ENCODE measurements at places on chromosomes 7 and 10.

- DNase-seq, result no peak
Observed at GRCh38 chr7:100504887-100505611, 21.3 kb downstream of the NYAP1 start.

DNA sequence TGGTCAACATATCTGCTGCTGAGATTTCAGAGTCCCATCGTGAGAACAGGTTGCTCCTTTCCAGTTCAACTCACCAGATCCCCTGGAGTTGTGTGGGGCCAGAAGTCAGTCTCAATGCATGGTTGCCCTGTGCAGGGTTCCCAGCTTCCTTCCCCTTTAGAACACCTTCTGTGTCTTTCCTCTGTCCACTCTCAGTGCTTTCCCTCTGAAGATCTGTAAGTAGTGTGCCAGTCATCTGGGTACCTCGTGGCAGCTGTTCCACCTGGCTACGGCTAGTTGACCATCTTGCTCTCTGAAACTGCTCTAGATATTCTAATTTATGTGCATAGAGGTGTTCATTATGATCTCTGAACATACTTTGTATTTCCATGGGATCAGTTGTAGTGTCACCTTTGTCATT is 36.1 kb upstream of the PRSS37 start:
- no peak for DNase-seq

- no peak for DNase-seq
Observed at GRCh38 chr7:81415181-81415580, 354.7 kb downstream of the HGF start.

GRCh38 chr7:76262683-76263402 is 39.6 kb upstream of the HSPB1 start:
- peak; percentile 23 for DNase-seq

DNA sequence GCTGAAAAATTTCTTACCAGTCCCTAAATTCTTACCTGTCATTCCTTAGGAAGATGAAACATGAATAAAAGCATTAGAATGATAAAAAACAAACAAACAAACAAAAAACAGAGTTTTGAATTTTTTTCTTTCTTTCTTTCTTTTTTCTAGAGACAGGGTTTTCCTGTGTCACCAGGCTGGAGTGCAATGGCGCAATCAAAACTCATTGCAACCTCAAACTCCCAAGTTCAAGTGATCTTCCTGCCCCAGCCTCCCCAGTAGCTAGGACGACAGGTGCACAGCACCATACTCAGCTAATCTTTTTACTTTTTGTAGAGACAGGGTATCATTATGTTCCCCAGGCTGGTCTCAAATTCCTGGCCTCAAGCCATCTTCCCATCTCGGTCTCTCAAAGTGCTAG is 26.5 kb downstream of the NT5C2 start:
- DNase-seq, result no peak

GRCh38 chr10:120138689-120139088 is 246.2 kb downstream of the SEC23IP start:
- DNase-seq, result no peak

GRCh38 chr10:35552650-35553342 is 52.3 kb upstream of the GJD4 start:
- DNase-seq, result no peak

DNA sequence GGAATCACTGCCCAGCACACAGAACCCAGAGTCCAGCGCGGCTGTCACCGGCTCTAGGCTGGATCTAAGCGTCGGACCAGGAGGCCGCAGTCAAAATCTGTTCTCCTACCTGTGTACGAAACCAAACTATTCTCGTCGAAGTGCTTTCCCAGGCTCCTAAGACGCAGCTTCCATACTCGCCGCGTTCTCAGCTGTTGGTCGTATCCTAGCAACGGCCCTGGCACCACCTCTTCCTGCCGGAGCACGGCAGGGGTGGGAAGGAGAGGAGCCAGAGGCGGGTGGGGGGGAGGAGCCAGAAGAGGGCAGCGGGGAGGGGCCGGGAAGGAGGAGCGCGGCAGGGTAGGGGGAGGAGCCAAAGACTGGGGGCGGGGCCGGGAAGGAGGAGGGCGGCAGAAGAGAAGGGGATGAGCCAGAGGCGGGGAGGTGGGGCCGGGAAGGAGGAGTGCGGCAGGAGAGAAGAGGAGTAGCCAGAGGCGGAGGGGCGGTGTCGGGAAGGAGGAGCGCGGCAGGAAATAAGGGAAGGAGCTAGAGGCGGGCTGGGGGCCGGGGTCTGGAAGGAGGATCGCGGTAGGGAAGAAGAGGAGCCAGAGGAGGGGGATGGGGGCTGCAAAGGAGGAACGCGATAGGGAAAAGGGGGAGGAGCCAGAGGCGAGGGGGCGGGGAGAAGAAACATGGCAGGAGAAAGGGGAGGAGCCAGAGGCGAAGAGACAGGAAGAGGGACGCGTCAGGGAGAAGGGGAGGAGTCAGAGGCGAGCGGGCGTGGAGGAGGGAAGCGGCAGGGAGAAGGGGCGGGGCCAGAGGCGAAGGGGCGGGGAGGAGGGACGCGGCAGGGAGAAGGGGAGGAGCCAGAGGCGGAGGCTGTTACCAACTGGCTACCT is at the start of gene IQUB:
Gene IQUB, minus strand, starts transcription at position 213 of the 878 bp plus-strand sequence. CDS start 22,255 bp downstream, outside the sequence.
- peak; percentile 94 for DNase-seq

- DNase-seq, result no peak
Observed at GRCh38 chr7:127535546-127536393, 49.6 kb downstream of the GCC1 start.

DNA sequence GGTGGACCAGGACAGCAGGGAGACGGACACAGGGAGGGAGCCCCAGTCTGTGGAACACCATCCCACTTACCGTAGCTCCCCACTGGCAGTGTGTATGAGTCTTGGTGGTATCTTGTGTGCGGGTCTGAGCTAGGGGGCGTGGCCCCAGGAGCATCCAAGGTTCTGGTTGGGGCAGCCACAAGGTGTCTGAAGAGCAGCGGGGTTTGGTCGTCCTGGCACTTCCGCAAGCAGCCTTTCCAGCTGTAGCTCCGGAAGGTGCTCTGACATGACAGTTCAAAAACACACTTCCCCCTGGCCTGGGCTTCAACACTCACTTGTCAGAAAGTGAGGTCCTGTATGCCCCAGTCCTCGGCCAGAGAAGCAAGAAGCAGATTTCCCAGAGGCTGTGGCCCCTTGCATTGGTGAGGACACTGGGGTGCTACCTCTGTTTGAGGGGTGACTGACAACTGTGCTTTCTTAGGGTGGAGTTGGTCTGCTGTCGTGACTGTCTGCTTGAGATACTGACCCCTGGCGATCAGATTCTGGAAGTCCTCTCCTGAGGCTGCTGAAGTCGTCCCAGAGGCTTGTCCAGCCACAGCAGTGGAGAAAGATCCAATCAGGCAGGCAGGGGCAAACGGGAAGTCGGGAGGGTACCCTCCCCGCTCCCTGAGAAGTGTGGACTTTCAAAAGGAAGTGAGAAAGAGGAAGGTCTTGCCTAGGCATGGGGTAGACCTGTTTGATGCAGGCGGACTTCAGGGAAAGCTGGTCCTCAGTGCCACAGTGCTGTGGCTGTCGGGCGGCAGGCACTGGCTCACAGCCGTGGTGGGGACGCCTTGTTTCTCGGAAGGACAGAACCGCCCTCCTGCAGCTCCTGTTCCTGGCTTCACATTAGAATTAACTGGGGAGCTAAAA is 51.4 kb upstream of the PFKFB3 start:
- peak; percentile 72 for DNase-seq

Measured in CD4-positive, alpha-beta T cell treated with Interferon gamma for 1 hour (primary cell).